ENCODE measurements at places on chromosomes 7 and 10.

DNA sequence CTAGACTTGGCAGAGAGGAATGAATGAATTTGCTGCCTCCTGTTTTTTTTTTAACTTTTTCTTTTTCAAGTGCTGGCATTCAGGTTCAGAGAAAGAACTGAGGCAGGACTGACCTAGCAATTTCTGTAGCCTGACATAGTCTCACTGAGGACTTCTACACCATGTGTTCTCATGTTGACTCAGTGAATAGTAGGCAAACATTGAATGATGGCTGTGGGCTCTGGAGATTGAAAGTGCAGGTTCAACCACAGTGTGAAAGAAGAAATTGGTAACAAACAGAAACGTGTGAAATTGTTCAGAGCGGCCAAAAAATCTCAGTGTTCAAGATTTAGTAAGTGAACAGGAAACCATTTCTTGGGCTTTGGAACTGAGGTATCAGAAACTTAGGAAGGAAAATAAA lies 322.4 kb upstream of the GHITM start:
- DNase-seq = no peak

DNA sequence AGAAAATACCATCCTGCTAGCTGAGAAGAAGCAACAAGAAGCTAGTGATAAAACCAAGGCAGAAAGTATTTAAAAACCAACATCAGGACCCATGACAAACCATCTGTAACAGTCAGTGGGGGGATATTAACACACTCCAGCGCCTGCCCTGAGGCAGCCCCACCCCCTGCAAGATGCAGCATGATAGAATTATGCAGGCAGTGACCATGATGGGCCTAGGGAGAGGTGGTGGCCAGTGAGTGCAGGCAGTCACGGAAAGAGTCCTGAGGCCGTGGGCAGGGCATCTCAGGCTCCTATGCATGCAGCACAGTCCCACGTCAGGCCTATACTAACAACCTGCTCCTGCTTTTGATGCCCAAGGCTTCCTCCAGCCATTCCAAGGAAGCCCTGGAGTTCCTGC lies 686.9 kb downstream of the GRID1 start:
- no peak for DNase-seq

DNA sequence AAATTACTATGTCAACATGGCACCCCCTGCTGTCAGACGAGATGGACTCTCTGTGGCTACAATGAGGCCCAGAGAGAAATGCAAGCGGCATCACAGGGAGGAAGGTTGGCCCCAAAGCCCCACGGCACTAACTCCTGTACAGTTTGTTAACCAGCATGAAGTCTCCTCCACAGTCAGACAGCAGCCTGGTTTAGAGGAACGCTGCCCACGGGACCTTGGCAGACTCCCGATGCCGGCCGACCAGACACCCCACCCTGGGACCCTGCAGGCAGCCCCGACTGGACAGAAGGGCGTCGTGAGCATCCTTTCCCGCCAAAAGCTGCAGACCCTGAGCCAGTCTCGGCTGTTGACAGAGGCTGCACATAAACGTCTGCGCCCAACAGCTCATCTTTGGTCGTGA lies 158.8 kb downstream of the DIP2C start:
- DNase-seq = no peak

GRCh38 chr10:57599440-57599839 lies 668.3 kb downstream of the IPMK start:
- no peak for DNase-seq

DNA sequence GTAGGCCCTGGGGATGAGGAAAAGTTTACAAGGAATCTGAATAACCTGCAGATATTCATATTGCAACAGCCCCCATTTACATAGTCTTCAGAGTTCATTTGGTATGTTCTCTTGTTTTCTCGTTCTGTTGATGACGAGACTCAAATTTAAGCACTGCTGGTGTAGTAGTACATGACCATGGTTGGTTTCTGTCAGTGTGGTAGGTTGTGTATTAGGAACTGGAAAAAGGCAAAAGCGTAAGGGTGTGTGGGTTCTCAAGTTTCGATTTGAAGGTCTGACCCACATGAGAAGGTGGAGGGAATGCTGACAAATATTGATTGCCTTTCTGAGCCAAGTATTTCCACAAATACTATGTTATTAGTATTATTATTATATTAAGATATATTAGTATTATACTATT lies 151.7 kb downstream of the AUTS2 start:
- no peak for DNase-seq

DNA sequence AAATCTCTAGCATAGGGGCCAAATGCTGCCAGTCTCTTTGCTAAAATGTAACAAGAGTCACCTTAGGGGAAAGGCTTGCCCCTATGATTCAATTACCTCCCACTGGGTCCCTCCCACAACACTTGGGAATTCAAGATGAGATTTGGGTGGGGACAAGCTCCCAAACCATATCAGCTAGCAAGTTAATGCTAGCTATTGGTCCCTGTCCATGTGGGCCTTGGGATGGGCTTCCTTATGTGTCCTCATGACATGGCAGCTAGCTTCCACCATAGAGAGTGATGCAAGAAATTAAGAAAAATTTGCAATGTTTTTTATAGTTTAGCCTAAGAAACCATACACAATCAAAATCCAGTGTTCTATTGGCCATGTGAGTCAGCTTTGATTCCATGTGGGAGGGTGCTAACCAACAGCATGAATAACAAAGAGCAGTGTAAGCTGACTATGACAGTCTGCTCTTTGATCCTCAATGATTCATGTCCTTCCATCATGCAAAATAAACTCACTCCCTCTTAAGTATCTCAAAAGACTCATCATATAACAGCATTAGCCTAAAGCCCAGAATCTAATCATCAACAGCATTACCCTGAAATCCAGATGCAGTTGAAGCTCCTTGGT lies 21.7 kb upstream of the ZNF365 start:
- no peak for DNase-seq

DNA sequence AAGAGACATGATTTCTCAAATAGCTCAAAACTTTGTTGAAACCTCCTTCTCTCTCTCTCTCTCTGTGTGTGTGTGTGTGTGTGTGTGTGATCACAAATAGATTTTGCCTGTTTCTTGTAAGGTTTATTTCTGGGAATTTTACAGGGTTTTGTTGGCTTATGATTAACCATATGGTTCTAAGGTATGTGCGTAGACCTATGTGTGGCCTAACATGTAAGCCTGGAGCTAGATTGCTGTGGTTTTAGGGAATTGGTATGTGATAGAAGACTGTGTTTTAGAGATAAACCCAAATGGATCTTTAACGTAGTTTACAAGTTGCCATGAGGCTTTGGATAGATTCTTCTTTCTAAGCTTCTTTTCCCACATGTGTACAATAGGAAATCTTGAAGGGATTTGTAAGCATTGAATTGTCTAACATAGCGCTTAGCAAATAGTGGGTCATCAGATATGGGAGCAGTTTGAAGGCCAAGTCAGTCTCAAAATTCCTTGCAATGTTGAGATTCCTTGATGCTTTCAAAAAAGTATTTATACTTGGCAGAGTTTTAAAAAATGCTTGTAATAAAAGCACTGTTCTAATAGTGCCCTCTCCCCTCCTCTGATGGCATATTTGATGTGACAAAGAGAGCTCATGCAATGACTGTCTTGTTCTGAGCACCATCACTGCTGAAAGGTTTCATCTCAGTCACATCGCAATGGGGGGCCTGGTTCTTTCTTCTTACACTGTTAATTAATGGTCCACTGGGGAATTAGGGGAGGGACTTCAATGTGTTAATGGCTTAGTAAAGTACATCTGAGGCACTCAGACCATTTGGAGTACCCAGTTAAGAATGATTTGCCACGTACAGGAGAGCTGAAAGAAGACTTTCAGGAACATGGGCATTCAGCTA lies 118.2 kb downstream of the SNX10 start:
- DNase-seq = no peak

GRCh38 chr10:50511492-50512213 lies 112.1 kb downstream of the SGMS1 start:
- DNase-seq = no peak

DNA sequence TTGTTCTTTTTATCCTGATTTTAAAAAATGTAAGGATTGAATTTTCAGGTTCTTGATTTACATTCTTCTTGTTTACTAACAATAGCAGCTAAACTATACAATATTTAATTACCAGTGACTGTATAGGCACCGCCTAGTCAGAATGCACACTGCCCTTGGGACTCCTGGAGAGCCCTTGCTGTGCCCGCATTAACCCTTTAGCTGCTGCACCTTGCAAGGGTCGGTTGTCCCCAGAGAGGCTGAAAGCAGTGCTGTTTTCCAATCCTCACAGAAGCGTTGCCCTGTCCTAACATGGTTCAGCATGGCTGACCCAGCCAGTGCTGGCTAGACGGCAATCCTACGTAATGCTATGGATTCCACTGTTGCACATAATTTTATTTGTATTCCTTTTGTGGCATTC lies 102.6 kb downstream of the HECW1 start:
- DNase-seq = no peak

DNA sequence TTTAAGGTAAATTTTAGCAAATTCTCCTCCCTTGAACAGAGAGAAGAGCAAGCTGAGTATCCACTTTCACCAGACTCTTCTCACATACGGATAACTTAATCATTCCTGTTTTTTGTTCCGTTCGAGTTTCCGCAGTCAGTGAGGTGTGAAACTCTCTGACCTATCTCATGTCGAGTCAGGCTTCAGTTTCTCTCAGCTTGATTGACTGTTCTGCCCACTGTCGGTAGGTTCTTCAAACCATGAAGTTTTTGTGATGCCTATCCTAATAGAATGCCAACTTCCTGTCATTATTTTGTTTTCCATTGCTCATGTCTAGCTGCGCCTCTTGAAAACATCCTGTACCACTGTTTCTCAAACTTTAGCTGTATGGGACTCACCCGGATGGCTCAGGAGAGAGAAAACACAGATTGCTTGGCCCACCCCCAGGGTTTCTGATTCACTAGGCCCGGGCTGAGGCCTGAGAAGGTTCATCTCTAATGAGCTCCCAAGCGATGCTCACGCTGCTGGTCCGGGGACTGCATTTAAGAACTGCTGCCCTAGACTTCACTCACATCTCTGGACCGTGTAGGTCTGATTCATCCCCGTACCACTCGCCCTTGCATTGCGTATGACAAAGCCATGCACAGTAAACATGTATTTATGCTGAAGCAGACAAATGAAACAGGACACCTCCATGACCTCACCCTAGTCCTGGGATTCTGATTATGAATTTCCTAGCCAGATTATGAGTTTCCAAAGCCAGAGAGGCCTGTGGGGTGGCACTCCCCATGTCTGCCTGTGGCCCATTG lies 208.4 kb upstream of the AGK start:
- no peak for DNase-seq

DNA sequence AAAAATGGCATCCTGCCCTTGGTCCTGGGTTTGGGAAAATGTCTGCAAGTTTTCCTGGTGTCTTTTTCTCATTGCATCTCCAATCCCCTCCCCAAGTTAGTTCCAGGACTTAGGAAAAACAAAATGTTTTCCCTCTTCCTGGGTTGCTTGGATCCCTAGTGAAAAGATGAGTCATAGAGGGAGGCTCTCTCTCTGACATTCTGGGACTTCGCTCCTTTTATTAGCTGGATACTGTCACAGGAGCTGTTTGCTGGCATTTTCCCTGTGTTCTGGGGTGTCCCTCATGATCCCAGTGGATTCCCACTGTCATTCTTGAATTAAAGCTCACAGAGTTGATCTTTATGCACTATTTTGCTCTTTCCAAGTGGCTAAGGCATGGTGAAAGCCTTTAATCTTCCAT lies 316.4 kb upstream of the MBL2 start:
- DNase-seq = no peak

GRCh38 chr10:73999703-74000102 lies 1.8 kb downstream of the VCL start:
- DNase-seq = no peak

DNA sequence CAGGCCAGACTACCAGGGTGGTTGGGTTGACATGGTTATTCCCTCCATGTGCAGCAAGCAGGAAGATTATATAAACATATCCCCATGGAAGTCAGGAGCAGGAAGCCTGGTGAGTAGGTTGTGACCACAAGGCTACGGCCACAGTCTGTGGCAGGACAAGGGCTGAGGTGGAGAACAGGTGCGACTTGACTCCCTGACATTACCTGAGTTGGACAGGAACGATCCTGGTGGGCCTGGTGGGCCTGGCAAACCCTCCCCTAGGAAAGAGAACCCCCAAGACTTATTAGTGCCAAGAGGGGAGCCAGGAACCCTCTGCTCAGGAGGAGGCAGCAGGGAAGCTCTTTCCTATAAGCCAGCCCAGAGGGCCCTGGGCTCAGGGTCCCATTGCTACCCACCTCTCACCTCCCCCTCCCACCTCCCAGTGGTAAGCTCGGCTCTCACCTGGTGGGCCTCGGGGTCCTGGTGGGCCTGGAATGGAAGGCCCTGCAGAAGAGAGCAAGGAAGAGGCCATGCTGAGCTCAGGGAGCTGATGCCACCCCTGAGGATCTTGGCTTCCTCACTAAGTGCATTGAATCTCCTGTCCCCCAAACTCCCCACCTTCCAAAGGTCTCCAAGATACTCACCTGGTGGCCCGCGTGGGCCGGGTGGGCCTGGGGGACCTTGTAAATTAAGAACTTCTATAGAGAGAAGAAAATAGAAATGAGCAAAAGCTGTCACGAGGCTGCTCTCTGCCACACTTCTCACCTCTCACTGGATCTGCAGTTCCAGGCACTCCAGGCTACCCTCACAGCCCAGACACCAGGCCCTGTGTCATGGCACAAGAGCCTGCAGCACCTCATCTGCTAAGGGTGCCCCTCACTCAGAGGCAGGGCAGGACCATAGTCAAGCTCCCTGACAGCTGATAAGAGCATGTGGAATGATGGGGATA lies 44.6 kb downstream of the COL17A1 start:
- no peak for DNase-seq

- DNase-seq = no peak
These were observed 81.4 kb downstream of the ABLIM1 start for GRCh38 chr10:114576716-114577115.

DNA sequence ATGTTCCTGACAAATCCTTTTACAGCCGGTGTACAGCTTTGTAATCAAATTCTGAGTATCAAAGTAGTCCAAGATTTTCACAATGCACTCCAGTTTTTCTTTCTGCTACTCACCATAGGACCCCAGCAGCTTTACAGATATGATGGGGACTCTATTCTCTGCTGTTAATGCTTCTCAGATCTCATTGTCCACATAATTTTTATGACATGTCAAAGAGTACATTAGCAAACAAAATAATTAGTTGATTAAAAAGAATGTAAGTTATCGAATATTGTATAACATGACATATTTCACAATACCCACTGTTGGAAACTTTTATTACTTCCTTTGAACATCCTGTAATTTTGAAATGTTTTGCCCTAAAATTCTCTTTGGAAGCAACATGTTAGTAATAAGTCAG lies 81.4 kb upstream of the KIAA1217 start:
- DNase-seq = no peak

GRCh38 chr7:70040970-70041766 lies 442.9 kb downstream of the AUTS2 start:
- DNase-seq = no peak

DNA sequence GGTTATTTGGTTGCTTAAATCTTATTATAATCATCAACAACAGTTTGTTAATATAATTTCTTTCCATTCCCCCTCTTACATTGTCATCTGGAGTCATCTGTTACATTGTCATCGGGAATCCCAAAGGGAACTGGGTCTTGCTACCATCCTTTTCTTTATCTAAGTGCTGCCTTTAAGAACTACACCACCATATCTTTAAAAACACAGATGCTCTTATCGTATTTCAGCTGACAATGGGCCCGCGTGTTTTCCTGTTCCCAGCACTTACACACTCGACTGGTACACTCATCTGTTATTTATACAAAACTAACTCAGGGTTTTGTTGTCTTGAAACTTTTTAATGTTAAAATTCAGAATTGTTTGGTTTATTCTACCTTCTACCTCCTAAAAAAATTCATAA lies 256.2 kb upstream of the MGMT start:
- no peak for DNase-seq

- DNase-seq = no peak
These were observed 72.1 kb upstream of the SH2B2 start for GRCh38 chr7:102214477-102215072.

Measured in stimulated activated CD8-positive, alpha-beta memory T cell treated with anti-CD3 and anti-CD28 coated beads, Interleukin-15, amount 100 ng/mL, for 1 hour (primary cell).